ENCODE measurements at places on chromosomes 16 and 17.

GRCh38 chr17:56596691-56597494 lies 3.4 kb downstream of the NOG start:
- DNase-seq, result no peak

DNA sequence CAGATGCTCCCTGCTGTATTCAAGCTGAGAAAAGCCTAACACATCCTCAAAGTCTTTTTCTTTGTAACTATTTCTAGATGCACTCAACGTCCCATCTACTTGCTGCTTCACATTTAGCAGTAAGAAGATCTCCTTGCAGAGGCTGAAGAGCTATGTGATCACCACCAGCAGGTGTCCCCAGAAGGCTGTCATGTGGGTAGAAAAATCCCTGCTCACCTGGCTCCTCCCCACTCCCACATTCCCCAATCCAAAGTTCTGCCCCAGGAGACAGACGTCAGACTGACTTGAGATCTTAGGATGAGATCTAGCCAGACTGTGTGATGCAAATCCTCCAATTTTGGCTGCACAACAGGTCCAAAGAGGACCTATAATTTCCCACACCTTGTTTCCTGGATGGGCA lies 1.1 kb downstream of the CCL13 start:
- DNase-seq, result no peak

- DNase-seq, result no peak
Observed at GRCh38 chr17:28938552-28938951, 12.8 kb downstream of the PHF12 start.

DNA sequence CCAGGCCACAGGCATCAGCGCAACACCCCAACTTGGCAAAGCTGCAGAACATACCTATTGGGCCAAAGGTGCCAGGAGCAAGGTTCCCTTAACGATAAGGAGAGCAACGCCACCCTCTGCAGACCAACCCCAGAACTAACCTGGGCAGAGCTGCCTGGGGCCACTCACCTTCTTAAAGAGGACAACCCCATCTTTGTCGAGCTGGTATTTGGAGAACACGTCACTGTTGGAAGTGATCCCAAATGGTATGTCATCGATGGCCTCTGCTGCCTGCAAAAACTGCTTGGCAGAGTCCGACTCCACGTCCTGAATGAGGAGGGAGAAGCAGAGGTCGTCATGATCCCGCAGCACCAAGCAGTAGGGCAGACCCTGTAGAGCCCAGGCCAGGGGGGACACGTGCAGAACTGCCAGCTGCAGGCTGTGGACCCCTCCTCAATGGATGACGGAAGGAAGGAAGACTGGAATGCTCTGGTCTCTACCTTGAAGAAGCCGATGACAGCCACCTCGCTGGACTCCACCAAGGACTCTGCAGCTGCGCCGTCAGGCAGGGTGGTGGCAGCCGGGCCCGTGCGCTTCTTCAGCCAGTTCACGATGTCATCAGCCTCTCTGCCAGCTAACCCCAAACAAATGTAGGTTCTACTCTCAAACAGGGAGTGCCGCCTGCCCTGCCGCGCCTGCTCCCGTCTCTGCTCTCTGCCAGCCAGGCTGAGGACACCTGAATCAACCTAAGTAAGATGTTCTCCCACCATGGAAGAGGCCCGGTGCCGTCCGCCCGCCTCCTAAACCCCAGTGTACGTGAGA lies 5.2 kb downstream of the P4HB start:
- DNase-seq, result no peak

- DNase-seq, result no peak
Observed at GRCh38 chr16:52545898-52546266, 1.1 kb downstream of the TOX3 start.

- no peak for DNase-seq
Observed at GRCh38 chr17:58641887-58642311, 49.9 kb downstream of the TEX14 start.

- DNase-seq, result no peak
Observed at GRCh38 chr17:2253768-2254406, 49.7 kb downstream of the SMG6 start.

DNA sequence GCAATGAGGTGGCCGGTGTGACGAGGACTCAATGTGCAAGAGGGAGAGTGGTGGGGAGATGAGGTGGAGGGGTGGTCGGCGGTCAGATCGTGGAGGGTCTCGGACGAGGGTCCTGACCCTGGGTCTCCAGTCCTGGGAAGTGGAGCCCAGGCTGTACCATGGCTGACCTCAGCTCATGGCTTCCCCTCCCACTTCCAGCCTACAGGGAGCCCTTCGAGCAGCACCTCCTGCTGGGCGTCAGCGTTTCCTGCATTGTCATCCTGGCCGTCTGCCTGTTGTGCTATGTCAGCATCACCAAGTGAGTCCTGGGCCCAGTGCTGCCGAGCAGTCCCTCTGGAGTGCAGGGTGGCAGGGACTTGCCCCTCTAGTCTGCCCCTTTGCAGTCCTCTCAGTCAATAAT lies 41.8 kb downstream of the IL4R start:
- DNase-seq, result no peak

DNA sequence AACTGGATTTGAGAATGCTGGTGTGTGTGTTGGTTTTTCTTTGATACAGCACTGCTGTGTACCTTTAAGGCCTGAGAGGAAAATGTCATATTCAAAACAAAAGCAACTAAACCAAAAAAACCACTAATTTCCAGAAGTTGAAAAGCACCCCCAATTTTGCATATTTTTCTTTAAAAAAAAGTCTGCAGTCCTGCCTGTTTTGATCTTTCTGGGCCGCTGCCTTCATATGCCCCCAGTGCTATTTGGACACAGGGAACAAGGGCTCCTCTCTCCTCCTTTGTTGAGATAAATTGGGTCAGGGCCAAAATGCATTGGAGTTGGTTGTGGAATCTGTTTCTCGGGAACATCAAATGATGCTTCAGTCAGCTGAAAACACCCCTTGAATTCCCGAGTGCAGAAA lies 26.9 kb downstream of the GPT2 start:
- DNase-seq, result no peak
